ENCODE measurements at places on chromosomes 12 and 14.

DNA sequence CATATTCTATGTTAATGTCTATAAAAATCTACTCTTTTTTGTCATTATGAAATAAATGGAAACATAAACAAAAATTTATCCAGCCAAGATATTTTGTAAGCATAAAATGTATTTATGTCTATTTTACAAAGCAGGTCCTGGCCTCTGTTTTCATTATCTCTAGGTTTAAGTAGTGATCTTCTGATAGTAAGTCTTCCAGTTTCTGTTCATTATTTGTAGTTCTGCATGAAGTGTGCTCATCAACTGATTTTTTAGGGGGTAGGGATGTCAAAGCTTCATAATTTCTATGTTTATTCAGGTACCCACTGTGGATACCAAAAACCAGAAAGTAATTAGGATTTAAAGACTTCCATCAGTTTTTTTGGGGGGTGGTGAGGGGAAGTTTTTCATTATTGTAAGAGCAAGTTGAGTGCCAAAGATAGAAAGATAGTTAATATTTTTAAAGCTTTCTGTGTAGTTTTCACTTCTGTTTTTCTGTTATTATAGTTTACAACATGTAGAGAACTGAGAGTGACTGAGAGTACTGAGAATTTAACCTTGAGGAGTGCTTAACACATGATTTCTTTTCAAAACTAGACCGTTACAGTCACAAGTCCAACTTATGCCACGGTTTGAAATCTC lies 30.6 kb upstream of the LMO3 start:
- DNase-seq = no peak

- no peak for DNase-seq
These were observed 283.5 kb downstream of the KSR2 start for GRCh38 chr12:117685110-117685926.

GRCh38 chr14:81341370-81341769 lies 58.8 kb downstream of the STON2 start:
- no peak for DNase-seq

- no peak for DNase-seq
These were observed 26.2 kb upstream of the CMA1 start for GRCh38 chr14:24534286-24534685.

- no peak for DNase-seq
These were observed 125.4 kb downstream of the CAND1 start for GRCh38 chr12:67394550-67394949.

GRCh38 chr12:54140588-54141388 lies 48.0 kb downstream of the SMUG1 start:
- DNase-seq = no peak

- no peak for DNase-seq
These were observed 368.0 kb downstream of the TMEM121 start for GRCh38 chr14:105894125-105894977.

GRCh38 chr14:23663127-23663526 lies 27.0 kb downstream of the DHRS2 start:
- DNase-seq = no peak

GRCh38 chr14:21267431-21267845 lies 1.8 kb downstream of the HNRNPC start:
- no peak for DNase-seq

GRCh38 chr12:51441583-51441982 lies 17.0 kb downstream of the SLC4A8 start:
- no peak for DNase-seq

DNA sequence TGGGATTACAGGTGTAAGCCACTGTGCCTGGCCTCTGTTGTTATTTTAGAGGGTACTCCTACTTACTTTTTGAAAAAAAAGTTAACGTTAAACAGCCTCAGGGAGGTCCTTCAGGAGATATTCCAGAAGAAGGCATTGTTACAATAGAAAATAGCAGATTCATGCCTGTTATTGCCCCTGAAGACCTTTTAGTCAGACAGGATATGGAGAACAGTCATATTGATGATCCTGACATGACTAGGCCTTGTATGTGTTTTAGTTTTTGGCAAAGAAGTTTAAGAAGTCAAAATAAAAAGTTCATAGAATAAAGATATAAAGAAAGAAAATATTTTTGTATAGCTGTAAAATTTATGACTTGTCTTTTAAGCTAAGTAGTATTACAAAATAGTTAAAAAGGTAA lies 45.3 kb downstream of the WASHC3 start:
- no peak for DNase-seq

DNA sequence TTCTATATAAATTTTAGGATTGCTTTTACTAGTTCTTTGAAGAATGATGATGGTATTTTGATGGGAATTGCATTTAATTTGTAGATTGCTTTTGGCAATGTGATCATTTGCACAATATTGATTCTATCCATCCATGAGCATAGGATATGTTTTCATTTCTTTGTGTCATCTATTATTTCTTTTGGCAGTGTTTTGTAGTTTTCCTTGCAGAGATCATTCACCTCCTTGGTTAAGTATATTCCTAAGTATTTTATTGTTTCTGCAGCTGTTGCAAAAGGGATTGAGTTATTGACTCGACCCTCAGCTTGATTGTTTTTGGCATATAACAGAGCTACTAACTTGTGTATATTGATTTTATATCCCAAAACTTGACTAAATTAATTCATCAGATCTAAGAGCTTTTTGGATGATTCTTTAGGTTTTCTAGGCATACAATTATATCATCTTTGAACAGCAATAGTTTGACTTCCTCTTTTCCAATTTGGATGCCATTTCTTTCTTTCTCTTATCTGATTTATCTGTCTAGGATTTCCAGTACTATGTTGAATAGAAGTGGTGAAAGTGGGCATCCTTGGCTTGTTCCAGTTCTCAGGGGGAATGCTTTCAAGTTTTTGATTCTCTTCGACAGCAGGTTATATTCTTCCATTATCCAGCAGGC lies 668.1 kb downstream of the SLC16A7 start:
- no peak for DNase-seq

GRCh38 chr12:42640391-42640790 lies 50.8 kb upstream of the PRICKLE1 start:
- DNase-seq = no peak

Measured in stimulated activated CD8-positive, alpha-beta memory T cell treated with anti-CD3 and anti-CD28 coated beads, Interleukin-7, amount 100 ng/mL, for 24 hours (primary cell).